ENCODE measurements at places on chromosomes 4 and X.

GRCh38 chr4:186514271-186514950 lies 41.0 kb downstream of the MTNR1A start:
- no peak for DNase-seq

GRCh38 chrX:15014281-15014680 lies 141.1 kb downstream of the MOSPD2 start:
- no peak for DNase-seq

DNA sequence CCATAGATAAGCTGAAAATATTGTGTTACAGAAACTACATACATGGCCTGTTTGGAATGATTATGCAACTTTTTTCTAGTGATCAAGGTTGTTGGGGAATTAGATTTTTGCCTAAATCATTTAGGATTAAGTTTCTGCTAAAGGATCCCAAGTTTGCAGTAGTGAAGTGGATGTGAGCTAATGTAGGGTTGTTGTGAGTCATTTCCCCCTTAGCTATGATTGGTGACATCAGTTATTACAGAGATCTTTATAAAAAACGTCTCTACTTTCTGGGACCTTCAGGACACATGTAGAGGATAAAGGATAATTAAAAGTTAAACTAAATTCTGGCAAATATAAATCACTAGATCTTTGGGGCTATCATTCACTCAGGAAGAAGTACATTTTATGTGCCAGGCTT lies 133.3 kb downstream of the GATB start:
- DNase-seq, result no peak

DNA sequence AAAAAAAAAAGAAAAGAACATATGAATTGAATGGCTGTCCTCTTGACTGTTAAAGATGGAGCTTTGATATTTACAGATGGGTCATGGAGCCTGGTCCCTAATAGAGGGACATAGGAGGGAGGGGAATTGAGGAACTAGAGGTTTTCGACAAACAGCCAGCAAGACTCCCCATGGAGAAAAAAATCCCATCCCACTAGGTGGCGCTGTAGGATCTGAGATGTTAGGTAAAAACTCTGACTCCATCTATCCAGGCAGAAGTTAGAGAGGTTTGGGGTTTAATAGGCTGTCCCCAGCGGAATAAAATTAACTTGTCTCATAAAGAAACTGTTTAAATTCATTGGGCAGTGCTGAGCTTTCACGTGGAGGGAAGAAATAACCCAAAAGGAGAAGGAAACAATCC lies 45.9 kb downstream of the HMGB2 start:
- DNase-seq, result no peak

DNA sequence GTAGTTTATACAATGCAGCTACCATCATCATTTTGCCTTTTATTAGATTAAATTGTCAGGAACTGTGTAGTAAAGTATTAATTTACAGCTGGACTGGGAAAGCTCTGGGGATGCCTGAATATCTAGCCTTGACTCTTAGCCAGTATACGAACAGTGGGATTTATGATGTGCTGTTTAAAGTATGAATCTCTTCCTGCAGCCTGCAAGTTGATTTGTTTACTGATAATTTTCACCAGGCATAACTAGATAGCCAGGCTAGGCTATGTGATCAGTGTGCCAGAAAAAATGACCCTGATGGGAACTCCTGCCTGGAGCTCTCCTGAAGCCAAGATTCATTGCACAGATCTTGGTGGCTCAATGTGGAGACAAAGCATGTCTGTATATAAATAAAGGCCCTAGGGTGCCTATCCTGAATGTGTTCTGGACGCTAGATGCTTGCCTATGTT lies 119.2 kb downstream of the SCLT1 start:
- no peak for DNase-seq

DNA sequence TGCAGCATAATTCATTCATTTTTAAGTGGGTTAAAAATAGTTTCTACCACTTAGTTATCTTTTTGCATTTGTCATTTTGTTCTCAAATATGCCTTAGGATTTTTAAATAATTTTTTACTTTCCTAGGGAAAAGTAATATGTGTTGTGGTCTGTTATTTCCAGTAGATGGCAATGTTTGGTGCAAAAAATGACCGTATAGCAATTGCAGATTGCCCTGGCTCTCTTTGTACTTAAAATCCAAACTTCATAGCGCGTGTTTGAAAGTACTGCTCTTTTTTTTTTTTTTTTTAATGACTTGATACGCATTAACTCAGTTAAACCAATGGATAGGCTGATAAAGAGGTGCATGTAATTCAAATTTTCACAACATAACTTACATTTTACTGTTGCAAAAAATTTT lies 74.4 kb upstream of the RBMX start:
- DNase-seq, result no peak

GRCh38 chr4:141580523-141580922 lies 55.9 kb upstream of the IL15 start:
- no peak for DNase-seq

DNA sequence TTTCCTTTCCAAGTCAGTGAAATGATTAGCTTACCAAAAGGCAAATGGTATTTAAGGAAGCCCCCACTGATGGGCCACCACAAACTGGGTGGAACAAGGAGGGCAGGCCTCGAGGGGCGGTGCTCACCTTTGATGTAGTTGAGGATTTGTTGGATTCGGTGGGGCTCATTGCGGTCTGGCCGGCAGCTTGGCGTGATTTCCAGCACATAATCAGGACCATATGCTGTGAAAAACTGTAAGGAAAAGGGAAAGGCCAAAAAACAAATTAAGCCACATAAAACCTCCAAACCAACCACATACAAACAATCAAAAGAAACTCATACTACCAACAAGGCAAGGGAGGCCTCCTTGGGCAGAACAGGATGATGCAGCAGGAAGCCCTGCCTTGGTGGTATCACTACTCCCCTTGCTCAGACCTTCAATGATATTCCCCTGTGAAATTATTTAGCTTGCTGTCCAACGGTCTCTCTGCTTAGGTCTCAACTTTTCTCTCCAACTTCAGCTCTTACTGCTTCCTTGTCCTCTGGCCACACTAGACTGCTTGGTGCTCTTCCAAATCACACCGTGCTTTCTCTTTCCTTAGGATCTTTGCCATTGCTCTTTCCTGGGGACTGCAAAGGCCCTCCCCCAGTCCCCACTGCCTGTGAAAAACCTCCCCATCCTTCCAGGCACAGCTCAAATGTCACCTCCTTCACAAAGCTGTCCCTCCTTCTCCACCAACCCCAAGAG lies 46.1 kb upstream of the CITED1 start:
- no peak for DNase-seq

GRCh38 chr4:113222471-113222870 lies 173.0 kb downstream of the ANK2 start:
- peak; percentile 6 for DNase-seq

- DNase-seq, result no peak
Measured at GRCh38 chrX:132908891-132909290, 49.5 kb downstream of the HS6ST2 start.

- DNase-seq, result no peak
Measured at GRCh38 chr4:105963461-105964400, 68.5 kb downstream of the NPNT start.

GRCh38 chr4:165476214-165477098 lies 97.6 kb downstream of the CPE start:
- peak; percentile 12 for DNase-seq

DNA sequence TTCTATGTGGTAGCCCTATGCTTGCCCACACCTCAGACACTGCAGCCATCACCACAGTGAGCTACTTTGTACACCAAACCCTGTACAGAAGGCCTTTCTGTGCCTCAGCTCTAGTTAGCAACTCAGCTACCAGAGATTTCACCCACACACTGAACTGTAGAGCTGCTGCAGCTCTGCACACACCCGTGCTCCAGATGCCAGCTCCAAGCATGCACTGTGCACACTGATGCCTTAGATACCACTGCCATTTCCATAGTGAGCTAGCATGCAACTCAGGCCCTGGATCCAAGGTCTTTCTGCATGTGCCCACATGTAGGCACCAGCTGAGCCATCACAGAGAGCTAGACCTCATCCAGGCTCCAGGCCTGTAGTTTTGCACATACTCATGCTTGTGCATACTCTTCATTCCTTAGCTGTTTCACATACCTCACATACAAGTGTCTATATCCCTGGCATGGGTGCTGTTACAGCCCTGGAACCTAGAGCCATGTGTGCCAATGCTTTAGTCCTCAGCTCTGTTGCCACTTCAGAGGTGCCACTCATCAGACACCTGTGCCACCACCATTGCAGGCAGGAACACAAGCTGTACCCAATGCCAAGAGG lies 423.5 kb upstream of the NDST3 start:
- DNase-seq, result no peak

DNA sequence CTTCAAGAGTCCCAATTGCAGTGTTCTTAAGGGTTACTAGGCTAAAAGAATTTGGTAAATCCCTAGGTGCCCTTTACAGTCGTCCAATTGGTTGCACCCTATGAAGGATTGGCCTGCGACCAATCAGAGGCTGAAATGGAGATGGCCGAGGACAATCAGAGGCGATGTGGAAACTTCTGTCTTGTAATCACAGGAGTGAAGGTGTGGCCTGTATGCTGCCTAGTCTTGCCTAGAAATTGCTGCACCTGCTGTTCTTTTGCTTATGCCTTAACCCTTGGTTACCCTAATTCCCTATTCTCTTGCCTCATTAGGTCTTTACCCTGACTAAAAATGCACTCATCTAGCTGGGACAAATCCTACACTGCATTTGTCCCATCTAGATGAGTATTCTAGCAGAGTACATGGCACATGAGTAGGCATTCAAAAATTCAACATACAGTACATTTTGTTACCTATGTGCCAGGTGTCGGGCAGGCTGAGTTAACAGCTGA lies 1.0 kb upstream of the DCK start:
- no peak for DNase-seq

GRCh38 chr4:74235135-74235534 lies 73.1 kb upstream of the EPGN start:
- no peak for DNase-seq

GRCh38 chr4:94642561-94642866 lies 115.2 kb upstream of the BMPR1B start:
- no peak for DNase-seq

GRCh38 chrX:108162265-108162664 lies 70.7 kb downstream of the ATG4A start:
- no peak for DNase-seq

- no peak for DNase-seq
Measured at GRCh38 chrX:109840585-109840984, 107.5 kb upstream of the ACSL4 start.

DNA sequence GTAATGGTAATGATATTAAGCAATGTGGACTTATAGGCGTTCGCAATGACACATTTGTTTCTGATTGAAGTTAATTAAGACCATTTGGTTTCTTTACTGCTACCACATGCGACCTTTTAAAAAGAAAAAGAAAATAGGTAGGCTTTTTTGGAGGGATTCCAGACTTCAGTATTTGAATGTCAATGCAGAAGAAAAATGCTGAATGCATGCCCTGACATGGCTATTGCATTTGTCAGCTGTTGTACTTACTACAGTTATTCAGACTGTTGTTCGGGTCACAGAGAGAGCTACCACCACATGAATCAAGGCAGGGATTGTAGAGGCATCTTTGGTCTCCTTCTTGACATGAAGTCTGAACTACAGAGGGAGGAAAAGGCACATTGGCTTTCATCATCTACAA lies 163.7 kb downstream of the CORIN start:
- DNase-seq, result no peak

DNA sequence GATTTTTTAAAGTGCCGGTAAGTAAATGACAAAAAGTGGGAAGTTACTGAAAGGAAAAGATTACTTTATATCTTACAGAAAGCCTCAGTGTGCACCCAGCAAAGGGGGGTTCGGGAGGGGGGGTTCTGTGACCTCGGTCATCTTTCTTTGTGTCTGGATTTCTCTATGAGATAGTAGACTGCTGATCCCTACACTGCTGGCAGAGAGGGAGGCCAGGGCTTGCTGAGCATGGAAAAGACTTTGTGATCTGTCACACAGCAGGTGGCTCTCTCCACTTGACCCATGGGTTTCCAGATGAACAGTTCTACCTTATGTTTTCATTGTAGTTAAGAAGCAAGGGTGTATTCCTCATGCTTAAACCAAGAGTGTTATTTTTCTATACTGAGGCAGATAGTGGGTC lies 475.6 kb downstream of the PCDH10 start:
- no peak for DNase-seq

GRCh38 chr4:158122501-158122900 lies 50.3 kb downstream of the GASK1B start:
- DNase-seq, result no peak

- DNase-seq, result no peak
Measured at GRCh38 chrX:67781132-67781531, 237.3 kb downstream of the AR start.

DNA sequence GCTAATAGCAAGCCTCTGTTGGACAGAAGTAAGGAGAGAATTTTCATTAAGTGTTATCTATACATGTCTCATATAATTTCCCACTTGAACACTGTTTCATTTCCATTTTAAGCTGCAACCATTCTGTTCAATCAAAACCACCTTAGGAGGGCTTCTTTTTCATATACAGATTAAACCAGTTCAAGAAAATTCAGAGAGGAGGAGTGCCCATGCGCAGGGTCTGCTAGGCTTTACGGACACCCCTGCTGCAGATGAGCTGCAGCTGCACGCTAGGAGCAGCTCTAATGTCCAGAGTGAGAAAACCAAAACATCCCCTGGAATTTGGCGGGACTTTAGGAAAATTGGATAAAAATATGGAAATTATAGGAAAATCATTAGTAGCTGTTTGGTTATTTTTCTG lies 541.0 kb downstream of the SPRY1 start:
- DNase-seq, result no peak

- DNase-seq, result no peak
Measured at GRCh38 chrX:127404161-127404560, 584.6 kb downstream of the PRR32 start.

- DNase-seq, result no peak
Measured at GRCh38 chr4:155071962-155072361, 136.5 kb upstream of the NPY2R start.

DNA sequence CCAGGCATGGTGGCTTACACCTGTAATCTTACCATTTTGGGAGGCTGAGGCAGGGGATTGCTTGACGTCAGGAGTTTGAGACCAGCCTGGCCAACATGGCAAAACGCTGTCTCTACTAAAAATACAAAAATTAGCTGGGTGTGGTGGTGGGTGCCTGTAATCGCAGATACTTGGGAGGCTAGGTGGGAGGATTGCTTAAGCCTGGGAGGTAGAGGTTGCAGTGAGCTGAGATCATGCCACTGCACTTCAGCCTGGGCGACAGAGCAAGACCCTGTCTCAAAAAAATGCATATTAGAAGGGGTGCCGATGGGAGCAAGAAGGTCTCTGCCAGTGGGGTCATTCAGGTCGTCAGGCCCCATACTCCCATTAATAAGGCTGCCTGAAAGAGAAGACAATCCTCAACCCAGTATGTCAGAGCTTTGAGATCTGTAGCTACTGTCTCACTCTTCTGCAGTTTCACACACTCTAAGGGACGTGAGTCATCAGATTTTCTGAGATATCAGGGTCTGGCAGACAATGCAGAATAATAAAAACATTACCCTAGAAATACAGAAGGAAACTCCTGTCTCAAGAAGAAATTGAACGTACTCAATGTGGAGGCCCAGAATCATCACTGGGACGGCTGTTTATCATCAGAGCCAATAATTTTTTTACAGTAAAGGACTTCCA lies 176.7 kb upstream of the FAT1 start:
- peak; percentile 26 for DNase-seq

All from H54 (cell line).